Hematopoietic multipotent progenitor cell (in vitro differentiated cells): ENCODE measurements at places on chromosomes 2 and 18. TPM values are rescaled to one million over a fixed set of nuclear protein-coding genes. Genes with fewer than 3 reads are reported as not detected.

GRCh38 chr2:28452534-28453081 lies 43.3 kb upstream of the PLB1 start:
- peak; percentile 60 for DNase-seq

GRCh38 chr2:155350783-155351580 lies 652.5 kb downstream of the KCNJ3 start:
- DNase-seq: no peak

The IFIH1 gene
- total RNA-seq: 59.8 TPM

DNA sequence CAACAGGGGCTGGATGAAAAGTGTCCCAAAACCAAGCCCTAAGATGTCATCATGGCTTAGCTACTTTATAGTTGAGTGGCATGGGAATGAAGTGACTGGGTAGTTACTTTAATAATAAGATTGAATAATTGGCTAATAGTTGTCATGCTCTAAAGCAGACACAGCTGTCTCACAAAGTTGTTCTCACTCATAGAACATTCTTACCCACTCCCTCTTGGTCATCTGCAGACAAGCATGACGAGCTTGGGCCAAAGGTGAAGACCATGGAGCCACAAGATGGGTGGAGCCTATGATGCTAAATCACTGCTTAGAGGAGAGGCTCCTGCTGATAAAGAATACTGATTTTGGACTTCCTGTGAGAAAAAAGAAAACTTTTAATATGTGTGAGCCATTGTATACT lies 62.4 kb upstream of the MMADHC start:
- no peak for DNase-seq

The ST6GAL2 gene
- total RNA-seq: 21.3 TPM

GRCh38 chr2:158112992-158113391 lies 11.3 kb downstream of the UPP2 start:
- no peak for DNase-seq

DNA sequence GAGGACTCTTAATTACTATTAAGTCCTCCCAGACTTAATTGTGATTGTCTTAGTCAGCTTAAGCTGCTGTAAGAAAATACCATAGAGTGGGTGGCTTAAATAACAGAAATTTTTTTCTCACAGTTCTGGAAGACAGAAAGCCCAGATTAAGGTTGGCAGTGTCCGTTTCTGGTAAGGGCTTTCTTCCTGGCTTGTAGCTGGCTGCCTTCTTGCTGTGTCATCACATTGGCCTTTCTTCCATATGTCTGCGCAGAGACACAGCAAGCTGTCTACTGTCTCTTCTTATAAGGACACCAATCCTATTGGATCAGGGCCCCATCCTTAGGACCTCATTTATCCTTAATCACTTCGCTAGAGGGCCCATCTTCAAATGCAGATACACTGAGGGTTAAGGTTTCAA lies 38.5 kb downstream of the ASXL3 start:
- no peak for DNase-seq

- no peak for DNase-seq
Measured at GRCh38 chr18:76927223-76927725, 104.9 kb downstream of the ZNF236 start.

- no peak for DNase-seq
Measured at GRCh38 chr2:170525566-170525900, 189.6 kb upstream of the SP5 start.

DNA sequence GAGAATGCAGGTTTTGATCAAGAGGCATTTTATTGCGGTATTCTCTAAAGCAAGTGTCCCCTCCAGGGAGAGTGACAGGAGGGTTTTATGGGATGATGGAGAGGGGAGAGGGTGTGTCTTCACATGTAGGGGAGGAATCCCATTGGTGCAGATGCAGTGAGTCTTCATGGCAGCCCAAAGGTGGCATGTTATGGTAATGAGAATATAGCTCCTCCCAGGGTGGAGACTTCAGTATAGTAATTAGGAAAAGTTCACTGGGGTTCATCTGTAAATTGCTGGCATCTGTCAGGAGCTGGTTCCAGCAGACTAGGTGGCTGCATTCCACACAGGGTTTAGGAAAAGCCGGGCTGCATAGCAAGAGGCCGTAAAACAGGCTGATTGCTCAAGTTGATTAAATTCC lies 230.7 kb upstream of the CCDC68 start:
- no peak for DNase-seq

DNA sequence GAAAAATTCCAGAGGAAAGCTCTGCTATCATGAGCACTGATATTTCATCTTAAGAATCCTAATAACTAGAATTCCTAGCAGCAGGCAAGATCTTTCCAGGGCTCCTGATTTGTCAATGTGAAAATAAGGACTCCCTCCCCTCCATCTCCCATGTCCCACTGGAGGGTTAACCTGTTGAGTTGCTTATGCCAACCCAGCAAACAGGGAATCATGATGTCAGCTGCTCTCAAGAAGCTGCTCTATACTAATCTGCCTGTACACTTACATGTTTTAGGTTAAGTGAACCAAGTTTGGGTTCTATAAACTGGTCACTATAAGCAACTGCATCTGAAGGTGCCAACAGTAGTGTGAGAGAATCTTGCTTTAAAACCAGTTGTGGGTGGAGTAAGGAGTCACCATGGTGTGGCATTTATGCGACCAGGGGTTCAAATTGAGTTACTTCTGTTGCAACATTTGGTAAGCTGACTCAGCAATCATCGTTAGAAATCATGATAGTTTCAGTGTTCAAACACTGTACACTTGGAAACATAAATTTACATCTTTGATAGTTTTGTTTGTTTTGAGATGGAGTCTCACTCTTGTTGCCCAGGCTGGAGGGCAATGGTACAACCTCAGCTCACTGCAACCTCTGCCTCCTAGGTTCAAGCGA lies 53.4 kb downstream of the STK25 start:
- no peak for DNase-seq

The RESP18 gene
- not detected for total RNA-seq

DNA sequence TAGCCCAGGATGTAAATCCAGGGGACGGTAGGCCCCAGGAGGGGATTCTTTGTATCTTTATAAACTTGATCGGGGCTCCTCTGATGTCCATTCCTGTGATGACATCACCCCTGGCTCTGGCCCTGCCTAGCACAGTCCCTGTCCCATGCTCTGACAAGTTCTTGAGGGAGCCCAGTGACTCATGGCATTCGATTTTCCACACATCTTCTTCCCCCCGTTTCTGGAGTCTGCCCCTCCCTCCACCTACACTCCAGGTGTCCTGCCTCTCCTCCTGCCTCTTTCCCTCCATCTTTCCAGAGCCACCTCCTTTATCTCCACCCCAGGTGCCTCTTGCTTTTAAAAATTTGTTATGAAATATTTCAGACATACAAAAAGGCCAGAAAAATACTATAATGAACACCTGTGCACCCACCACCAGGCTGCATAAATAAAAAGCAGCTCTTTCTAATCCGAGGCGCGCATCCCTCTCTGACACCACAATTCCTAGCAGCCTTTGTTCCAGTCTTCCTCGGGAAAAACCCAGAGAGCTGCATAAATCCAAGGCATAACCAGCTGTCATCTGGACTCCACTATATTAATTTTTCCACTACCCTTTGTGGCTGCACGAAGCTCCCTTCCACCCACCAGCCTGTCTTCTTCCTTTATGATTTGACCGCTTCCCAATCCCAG lies 207.7 kb downstream of the ZBTB7C start:
- DNase-seq: no peak

DNA sequence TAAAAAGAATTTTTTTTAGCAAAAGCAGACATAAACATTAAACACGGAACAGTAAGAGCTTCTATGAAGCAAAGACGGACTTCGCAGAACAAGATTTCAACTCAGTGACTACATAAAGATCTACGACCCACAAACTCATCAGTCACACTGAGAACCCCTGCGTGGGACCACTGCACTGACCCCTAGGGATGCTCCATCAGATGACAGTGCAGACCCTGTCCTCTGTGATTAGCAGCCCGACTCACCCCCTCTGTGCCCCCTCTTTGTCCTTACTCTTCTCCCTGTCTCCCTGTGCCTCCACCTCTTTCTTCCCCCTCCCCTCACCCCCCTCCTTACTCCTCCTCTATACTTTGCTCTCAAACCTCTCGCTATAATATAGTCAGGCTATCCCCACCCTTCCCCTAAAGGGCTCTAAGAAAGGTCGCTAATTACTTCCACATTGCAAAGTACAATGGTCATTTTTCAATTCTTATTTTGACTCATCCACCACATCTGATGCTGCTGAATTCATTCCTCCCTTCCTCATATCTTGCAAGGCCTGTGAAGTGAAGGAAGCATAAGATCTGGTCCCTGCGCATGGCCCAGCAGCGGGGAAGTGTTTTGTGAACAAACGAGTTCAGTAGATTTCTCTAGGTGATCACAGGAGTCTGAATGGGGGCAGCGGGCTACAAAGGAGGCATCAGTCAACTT lies 89.3 kb downstream of the CABYR start:
- no peak for DNase-seq

The ADCYAP1 gene
- total RNA-seq: 0.27 TPM

GRCh38 chr2:11177871-11178690 lies 22.8 kb downstream of the SLC66A3 start:
- DNase-seq: no peak

DNA sequence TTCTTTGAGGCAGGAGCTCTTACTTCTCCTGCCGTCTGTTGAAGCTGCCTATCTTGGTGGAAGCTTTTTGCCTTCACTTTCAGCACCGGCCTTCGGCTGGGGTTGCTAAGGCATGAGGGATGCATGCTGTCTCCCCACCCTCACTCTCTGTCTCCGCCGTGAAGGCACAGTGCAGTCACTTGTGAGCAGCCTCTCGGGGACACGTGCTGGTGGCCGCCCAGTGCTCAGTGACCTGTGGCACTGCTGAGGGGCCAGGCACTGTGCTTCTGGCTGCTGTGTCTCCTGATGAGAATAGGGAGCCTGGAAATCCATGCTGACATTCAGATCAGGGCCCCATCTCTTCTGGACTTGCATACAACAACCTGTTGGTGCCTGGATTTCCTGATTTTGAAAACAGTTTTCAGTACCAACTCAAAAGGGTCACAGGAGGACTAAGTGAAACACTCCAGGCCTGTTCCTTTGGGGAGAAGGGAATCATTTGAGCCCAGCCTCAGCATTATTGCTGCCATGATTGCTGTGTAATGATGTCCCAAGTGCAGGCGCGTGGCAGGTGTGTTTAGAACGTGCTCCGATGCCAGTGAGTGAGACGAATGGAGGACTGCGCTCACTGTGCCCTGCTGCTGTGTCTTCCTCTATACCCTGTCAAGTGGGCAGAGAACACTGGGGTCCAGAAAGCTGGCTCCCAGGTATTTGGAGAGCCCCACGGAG lies 218.1 kb downstream of the SEPTIN10 start:
- DNase-seq: no peak

DNA sequence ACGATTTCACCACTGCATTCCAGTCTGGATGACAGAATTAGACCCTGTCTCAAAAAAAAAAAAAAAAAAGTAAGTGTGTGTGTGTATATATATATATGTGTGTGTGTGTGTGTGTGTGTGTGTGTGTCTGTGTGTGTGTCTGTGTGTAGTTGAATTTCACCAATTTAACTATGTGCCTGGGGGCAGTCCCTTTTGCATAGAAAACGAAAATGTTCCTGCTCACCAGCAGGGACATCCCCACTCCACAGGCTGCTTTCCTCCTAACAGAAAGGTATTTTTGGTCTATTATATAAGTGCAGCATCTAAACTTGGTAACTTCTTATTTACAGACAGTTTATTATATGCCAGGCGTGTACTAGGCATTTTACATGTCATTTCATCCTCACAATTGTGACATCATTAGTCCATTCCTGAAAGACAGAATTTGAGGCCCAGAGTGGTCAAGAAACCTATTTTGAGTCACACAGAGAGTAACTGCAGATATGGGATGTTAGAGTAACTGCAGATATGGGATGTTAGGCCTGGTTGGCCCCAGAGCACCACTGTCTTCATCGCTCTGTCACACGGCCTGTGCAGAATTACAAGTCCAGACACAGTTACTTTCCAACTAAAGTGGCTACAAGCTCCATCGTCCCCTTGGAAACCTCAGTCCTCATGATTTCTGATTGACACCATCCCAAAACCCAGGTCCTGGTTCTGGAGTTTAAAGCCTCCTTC lies 9.3 kb upstream of the TTL start:
- no peak for DNase-seq

GRCh38 chr2:32235315-32235714 lies 29.4 kb downstream of the NLRC4 start:
- no peak for DNase-seq

DNA sequence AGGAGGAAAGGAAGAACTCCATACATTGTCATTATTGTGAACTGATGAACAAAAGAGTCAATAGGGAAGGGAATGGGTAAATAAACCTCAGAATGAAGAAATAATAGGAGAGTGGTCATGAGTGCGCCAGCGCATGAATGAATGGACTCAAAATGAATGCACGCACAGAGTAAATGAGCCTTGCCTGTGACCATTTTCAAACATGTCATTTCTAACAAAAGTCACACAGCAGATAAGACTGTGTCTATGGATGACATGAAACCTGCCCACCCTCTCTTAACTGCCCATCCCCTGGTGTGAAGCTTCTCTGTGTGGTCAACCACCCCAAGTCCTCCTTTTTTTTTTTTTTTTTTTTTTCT lies 121.1 kb upstream of the TEX51 start:
- no peak for DNase-seq

- no peak for DNase-seq
Measured at GRCh38 chr18:49371073-49371472, 89.4 kb downstream of the DYM start.

GRCh38 chr18:28350821-28351220 lies 173.9 kb upstream of the CDH2 start:
- no peak for DNase-seq

The MERTK gene
- 8.6 TPM for total RNA-seq

DNA sequence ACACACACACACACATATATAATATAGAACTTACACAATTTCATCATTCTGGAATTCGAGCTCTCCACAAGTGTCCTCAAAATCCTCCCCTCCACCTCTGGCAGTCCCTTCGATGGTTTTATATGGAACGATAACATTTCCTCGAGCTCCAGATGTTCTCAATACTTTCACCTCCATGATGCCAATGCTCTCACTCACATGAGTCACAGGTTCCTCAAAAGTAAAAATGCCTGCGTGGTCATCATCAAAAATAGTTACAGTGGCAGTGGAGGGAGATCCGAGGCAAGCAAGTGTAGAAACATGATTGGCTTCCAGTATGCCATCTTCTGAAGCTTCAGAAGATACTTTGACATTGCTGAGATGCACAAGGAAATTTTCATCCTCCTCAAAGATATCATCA lies 23.5 kb downstream of the SLC8A1 start:
- DNase-seq: no peak

DNA sequence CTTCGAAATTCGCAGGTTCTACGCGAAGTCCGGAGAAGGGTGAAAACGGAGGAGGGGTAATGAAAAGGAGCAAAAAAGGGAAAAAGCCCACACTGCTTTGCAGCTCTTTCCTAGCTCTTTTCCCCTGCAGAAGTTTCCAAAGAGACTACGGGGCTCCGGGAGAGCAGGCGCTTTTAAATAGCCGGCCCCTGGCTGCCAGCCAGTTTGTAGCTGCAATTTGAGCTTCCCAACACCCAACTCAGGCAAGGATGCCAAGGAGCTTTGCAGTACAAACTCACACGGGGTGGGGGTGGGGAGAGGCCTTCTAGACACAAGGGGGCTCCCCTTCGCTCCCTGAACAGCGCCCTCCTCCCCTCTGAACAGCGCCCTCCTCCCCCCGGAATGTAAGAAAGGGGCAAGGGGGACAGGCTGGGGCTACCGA lies at the start of gene IGFBP5:
Gene IGFBP5, minus strand, starts transcription at position 149 of the 421 bp plus-strand sequence. CDS start 774 bp downstream, outside the sequence.
- no peak for DNase-seq

- DNase-seq: no peak
Measured at GRCh38 chr2:16871411-16871810, 205.8 kb upstream of the CYRIA start.
